NCI-H1417 treated with DMSO at 0.1 percent for 48 hours (cell line): ENCODE measurements at places on chromosomes 7 and 10.

DNA sequence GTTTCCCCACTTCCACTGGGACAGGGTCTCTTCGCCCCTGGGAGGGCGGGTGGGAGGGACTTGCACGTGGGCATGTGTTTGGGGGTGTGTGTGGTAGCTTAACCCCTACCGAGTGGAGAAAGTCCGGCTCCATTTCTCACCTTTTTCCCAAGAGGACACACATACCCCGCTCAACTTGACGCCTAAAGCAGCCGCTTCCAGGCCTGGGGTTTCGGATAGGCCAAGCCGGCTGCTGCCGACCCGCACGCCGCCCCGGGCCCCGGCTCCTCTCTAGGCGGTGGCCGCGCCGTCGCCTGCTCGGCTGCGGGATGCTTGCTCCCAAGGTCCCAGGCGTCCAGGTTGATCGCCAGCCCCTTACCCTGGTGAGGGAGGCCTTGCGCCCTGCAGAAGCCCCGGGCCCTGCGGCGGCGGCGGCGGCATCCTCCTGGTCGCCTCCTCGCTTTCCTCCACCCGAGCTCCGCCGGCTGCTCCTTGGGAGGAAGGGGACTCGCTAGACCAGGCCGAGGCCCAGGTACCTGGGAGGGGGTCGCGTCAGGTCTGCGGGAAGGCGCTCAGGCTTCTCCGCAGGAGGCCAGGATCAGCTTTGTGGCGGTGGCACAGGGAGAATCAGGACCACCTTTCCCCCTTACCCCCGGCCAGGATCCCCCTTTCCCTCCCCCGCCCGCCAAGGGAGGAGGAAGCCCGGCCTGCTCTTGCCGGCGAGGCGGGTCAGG is 3.2 kb upstream of the GATA3 start:
- DNase-seq = no peak

DNA sequence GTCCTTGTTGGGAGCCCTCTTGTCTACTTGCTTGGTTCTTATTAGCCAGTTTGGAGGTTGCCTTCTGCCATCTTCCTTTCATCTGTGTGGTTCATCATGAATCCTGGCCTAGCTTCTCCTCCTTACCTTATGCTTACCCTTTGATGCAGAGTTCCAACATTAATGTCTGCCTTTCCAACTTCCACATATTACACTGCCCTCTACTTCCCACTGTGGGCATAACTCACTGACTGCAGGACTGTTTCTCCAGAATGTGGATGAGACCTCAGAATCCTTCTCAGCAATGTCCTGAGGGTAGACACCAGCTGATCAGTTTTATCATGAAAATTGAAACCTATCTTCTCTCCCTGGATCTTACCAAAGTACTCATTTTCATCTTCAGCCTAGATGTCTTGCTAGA is 491.0 kb downstream of the LRMDA start:
- DNase-seq = no peak

GRCh38 chr7:102236592-102237287 is 49.9 kb upstream of the SH2B2 start:
- DNase-seq = no peak

DNA sequence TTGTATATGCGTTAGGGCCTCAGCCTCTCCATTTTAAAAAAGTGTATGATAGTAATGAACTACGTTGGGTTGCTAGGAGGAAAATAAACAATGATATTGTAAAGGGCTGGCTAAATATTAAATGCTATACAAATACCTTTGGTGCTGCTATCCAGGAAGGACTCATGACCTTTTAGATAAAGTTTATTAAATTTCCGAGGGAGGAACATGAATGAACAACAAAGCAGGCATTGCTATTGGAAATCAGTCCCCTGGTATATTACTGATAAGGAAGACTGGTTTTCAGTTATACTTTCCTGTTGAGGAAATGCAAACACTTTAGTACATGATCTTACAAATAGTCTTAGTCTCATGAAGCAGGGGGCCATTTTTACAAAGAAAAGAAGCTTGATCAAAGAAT is 17.2 kb upstream of the AGR2 start:
- no peak for DNase-seq

GRCh38 chr7:16034353-16034752 is 347.9 kb upstream of the MEOX2 start:
- no peak for DNase-seq

DNA sequence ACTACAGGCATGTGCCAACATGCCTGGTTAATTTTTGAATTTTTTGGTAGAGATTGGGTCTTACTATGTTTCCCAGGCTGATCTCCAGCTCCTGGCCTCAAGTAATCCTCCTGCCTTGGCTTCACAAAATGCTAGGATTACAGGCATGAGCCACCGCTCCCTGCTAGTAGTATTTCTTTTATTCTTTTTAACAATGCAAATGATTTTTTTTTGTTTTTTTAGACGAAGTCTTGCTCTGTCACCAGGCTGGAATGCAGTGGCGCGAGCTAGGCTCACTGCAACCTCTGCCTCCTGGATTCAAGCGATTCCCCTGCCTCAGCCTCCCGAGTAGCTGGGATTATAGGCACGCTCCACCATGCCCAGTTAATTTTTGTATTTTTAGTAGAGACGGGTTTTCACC is 58.1 kb downstream of the SVIL start:
- no peak for DNase-seq

- DNase-seq = no peak
Measured at GRCh38 chr10:100829097-100829870, 83.5 kb upstream of the SLF2 start.

- no peak for DNase-seq
Measured at GRCh38 chr7:114940220-114940619, 18.3 kb downstream of the MDFIC start.

GRCh38 chr7:128121711-128122530 is 90.7 kb upstream of the LRRC4 start:
- no peak for DNase-seq

DNA sequence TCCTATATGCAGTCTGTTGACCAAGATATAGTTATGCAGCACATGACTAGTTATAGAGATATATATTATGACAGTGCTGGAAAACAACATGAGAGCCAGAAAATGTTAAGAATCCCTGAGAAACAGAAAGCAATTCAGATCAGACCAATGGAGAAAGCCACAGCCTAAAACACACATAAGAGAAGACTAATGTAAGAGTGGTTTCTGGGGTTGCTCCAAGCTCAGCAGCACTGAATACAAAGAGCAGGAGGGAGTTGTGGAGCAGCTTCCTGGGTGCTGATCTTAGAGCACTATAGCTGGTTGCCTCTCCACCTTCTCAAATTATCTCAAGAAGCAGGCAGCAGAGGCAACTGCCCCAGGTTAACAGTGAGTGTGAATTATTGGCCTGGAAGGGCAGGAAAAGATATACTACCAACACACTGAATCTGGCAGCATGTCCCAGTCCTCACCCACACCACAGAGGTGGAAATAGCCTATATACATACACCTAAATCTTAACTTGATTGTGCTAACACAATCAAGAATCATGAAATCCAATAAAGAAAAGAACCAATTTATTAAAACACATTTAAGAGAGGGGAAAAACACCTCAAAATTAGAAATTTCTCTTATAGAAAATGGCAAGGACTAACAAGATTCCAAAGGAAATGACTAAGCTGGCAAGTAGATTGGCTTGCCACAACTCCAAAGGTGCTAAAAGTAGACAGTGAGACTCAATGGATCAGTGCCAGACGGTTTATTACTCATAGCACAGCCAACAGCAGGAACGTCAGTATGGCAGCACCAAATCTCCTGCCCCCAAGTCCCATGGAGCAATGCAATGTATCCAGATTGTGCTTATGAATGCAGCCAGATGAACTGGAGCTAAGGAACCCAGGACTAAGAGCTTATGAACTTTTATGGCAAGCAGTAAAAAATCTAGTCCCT is 5.1 kb downstream of the PTTG1IP2 start:
- no peak for DNase-seq

GRCh38 chr10:64041185-64041988 is 520.2 kb downstream of the REEP3 start:
- no peak for DNase-seq

DNA sequence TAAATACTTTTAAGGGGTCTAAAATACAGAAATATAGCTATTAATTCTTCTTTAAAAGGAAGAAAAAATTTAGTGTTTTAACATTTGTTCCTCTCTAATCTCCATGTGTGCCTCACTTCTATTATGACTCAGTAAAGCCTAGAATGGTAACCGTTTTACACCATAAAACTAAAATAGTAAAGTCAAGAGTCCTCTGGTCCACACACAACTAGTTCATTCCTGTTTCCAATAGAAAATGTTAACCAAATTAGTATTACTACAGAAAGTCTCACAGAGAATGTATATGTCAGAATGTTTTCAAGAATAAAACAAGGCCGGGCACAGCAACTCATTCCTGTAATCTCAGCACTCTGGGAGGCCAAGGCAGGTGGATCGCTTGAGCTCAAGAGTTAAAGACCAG is 55.8 kb downstream of the CNOT4 start:
- DNase-seq = no peak

GRCh38 chr10:60338786-60339185 is 50.9 kb downstream of the ANK3 start:
- DNase-seq = no peak

DNA sequence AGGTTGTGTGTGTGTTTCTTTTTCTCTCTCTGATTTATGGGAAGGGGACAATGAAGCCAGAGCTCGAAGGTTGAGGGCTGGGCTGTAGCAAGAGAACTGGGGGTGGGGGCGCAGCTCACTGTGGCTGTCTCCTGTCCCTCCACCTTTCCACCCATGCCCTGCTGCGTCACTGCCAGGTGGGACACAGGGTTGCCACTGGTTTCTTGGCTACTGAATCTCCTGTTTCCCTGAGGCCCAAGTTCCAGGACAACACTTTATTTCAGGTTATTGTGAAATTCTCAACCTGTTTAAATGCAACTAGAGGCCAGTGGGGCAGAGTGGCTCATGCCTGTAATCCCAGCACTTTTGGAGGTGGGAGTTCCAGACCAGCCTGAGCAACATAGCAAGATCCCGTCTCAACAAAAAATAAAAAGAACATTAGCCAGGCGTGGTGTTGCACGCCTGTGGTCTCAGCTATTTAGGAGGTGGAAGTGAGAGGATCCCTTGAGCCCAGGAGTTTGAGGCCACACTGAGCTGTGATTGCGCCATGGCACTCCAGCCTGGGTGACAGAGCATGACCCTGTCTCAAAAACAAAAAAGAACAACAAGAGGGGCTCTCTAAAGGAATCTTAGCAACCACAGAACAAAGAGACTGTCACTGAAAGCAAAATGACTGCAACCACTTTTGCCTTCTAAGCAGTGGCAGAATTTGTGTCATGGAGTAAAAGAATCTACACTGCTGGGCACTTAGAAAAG is 22.6 kb downstream of the TBATA start:
- no peak for DNase-seq

DNA sequence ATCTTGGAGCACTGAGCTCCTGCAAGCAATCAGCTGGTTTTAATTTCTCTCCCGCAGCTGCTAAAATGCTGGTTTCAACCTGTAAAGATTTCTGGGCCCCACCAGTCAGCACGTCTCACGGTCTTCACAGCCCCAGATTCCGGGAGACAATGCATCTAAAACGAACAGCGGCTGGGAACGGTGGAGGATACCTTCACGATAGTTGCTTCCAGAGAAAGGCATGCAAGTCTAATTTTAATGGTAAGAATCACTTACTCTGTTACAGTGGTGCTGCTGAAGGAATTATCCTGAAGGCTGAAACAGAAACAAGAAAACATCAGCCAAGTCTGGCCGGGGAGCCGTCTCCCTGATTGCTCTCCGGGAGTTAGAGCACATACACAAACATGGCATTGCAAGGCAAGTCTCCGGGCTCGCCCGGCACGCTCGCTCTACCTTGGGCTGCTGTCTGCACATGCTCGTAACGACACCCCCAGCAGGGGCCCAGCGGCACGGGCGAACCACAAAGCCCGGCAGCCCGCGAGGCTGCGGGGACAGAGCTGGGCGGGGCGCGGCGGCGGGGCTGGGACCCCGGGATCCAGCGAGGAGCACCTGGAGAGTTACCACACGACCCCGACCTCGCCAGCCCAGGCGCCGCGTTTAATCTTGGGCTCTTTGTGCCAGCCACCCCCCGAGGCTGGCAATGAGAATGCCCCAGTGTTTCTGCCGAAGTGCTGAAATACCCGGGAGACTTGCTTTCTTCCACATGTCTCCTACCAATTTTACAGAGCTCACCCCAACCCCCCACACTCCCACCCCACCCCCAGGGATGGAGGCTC is at the start of gene FAM13C:
Gene FAM13C (minus strand): TSS at position 406 of the 815 bp plus-strand sequence. CDS start 89 bp downstream, at position 317.
- DNase-seq = no peak

DNA sequence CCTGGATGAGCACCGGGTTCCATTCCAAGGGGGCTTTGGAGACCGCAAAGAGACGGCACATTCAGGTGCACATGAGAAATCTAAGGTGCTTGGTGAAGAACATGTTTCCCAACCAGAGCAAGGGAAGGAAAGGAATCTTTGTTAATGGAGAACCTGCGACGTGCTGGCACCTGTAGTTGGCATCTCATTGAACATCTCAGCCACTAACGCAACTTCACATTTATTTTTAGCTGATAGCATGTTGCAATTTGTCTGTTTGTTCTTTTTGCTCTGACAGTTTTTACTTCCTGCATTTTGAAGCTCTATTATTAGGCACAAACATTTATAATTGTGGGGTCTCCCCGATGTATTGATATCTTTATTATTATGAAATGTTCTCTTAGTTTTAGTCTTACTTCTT is 316.7 kb downstream of the TCERG1L start:
- no peak for DNase-seq

- DNase-seq = no peak
Measured at GRCh38 chr10:52662256-52662655, 110.3 kb downstream of the MBL2 start.

DNA sequence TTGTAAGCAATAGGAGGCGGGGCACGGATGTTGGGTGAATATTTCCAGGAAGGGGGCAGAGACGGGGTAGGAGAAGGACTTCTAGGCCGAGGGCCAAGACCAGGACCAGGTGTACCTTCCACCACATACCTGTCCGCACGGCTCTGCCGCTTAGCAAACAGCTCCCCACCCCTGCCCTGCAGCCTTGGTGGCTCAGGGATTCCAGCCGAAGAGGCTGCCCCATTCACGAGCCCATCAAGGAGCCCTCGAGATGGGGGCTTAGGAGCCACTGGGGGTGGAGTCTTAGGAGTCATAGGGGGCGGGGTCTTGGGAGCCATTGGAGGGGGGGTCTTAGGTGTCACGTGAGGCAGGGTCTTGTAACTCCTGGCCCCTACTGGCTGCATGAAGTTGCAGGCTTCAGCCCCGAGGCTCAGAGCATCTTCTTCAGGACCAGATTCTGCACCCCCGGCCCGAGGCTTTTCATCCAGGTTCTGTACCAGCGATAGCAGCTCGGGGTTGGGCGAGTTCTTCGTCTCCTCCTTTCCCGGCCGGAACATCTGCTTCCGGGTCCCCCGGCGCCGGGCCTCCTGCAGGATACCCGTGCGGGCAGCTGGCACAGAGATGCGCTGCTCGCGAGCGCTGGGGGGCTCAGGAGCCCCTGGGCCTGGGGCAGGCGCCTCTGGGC is 6.1 kb upstream of the MYOZ1 start:
- no peak for DNase-seq
